Foreskin keratinocyte (primary cell): ENCODE measurements at places on chromosomes 5 and 9.

GRCh38 chr5:159965031-159965837 lies 43.7 kb upstream of the TTC1 start:
- peak; percentile 47 for DNase-seq

- DNase-seq, result peak; percentile 69
These were observed 16.4 kb upstream of the PDCD1LG2 start for GRCh38 chr9:5493679-5494511.

DNA sequence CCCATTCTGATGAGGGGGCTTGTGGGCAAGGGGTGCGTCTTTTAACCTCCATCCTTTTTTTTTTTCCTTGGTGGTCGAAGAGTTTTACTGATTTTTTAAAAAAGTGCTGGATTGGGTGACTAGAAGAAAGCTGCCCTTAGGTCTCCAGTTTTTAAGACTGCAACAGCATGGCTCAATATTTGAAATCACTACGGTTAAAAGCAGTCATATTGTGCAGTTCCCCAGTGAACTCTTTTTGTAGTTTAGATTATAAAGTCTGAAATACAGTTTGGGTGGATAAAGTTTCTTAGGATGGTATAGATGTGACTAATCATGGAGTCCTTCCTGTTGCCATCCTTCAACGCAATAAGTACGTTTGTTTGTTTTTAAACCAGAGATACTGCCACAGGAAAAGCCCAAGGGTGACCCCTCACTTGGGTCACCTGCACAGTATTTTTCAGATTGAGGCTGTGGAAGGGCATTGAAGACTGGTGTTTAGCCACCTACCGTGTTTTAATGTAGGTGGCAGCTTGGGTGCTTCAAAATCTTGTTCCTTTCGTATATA lies 520 bp upstream of the DHFR start:
- DNase-seq, result no peak

- no peak for DNase-seq
These were observed 123.6 kb upstream of the TNPO1 start for GRCh38 chr5:72692651-72693442.
